ENCODE measurements at places on chromosomes 5 and 9.

DNA sequence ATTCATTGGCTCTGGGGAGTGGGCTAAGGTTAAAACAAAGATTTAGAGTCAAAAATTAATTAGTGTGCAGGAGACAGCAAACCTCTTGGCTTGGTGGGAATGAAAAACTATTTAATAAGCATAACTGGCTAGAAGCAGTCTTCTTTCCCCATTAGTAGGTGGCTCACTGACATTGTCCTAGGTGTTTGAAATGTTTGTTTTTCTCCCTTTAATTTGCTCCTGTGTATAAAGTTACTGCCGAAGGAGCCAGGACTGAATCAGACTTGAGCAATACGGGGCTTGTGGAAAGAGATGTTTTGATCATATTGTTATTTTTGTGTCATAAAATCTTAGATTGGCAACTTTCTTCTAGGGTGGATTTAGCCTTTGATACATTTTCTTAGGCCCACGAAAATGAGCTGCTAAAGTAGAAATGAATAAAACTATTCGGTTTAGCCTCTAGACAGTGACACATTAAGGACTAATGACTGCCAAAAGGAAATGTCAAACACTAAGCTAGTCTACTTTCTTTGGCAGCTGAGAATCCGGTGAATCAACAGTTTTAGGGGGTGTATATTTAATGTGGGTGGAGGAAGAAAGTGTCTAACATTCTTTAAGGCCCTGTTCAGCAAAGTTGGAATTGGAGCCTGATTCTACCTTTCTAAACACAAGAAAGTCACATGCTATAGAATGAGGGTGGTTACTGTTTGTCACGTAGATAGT, 30.2 kb downstream of the LRRTM2 start:
- no peak for DNase-seq

DNA sequence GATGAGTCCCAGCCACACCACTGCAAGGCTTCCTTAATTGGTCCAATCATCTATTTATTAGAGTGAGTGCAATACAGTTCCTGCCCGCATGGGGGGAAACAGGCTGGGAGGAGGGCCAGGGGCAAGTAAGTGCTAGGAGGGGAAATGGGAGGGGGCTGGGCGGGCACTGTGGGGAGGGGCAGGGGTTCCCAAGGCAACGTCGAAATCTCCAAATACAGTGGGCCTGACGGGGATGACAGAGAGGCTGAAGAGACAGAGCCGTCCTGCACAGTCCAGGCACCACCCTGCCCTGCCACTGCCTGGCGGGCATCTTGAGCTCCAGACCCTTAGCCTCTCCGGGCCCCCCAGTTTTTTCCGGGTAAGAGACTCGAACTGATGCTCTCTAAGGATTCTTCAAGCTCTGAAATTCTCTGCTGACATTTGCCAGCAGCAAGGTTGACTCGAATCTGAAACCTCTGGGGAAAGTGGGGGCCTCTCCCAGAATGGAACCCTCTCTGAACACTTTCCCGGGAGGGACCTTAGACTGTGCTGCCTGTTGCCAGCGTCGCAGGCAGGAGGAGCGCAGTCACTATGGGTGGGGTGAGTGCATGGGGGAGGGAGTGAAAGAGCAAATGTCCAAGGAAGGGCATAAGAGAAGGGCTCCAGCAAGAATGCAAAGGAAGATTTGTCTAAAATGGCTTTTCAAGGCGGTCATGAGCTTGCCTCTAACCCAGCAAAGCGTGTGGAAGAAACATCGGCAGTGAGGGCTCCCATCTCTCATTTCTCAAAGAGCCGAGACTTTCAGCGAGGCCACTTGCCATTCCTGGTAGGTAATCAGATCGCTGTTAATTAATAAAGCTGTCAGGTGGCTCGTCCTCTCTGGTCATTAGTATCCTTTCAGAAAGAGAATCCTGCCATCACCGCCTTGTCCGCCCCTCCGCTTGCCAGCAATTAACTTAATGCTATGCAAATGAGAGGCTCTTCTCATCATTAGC, 99.0 kb downstream of the GTF3C4 start:
- peak; percentile 79 for DNase-seq

- no peak for DNase-seq
Observed at GRCh38 chr5:139473565-139473964, 2.8 kb downstream of the SMIM33 start.

DNA sequence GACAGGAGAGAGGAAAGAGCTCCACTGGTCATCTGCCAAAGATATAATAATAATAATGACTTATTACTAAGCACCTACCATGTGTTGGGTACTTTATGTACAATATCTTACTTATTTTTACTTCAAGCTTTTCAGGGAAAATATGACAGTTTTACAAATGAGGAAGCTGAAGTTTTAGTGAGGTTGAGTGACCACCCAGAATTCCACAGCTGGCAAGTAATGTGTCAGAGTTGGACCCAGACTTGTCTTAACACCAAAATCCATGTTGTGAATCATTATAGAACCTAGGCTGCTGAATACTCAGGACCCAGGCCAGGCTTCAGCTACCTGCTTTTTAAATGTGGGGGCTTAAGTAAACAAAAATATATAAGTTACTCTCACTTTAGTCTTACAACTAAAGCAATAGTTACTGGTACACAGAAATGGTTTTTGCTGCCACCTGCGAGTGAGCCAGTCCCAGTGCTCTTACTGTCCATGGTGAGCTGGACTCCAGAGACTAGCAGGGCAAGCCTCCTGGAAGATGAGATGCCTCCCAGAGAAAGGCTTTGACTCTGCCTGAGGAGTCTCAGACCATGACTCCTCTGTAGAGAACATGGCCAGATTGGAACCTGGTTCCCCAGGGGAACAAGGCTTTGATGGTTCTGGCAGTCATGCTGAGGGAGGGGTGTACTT, 29.9 kb downstream of the RUSC2 start:
- DNase-seq: no peak

- DNase-seq: no peak
Observed at GRCh38 chr9:72382405-72382804, 17.4 kb upstream of the ZFAND5 start.

GRCh38 chr9:35962126-35962906, 4.4 kb upstream of the OR2S2 start:
- no peak for DNase-seq

DNA sequence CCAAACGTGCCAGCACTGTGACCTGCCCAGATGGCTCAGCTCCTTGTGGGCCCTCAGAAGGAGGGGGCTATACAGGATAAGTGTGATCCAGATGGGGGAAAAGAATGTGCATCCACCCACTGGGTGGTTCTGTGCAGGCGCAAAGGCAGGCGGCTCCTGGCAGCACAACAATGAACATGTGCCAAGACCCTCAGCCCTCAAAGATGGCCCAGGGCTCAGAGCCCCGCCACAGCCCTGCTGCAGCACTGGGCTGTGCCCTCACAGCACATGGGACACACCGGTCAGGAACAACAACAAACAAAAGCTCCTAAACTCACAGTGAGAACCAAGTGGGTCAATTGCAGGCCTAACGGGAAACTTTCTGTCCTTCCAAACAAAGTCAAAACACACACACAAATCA, 4.7 kb downstream of the SEMA4D start:
- DNase-seq: peak; percentile 54

DNA sequence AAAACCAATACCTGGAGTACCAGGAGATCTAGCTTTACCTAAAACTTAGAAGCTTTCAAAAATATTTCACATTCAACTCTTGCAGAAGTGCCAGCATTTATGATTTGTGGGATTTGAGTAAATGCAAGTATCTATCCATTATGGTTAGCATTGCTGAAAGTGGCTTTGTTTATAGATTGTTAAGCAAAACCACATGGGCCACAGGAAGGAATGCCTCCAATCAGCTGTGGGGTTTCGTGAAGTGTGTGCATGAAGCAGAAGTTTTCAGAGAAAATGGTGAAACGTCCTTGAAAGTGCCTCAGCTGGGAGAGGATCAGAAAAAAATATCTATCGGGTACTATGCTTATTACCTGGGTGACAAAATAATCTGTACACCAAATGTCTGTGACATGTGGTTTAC, 4.2 kb downstream of the LECT2 start:
- DNase-seq: no peak

DNA sequence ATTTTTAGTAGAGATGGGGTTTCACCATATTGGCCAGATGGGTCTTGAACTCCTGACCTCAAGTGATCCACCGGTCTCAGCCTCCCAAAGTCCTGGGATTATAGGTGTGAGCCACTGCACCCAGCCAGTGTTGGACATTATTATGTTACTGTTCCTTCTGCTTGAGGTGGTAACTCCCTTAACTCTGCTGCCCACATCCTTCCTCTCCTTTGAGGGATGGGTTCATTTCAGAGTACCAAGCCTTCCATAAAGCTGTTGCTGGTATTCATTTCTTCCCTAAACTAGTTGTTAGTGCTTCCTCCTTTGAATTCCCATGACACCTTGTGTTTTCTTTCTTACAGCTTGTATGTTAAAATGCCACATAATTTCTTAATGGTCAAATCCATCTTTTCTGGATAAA, 54.0 kb downstream of the CTNNA1 start:
- DNase-seq: no peak

DNA sequence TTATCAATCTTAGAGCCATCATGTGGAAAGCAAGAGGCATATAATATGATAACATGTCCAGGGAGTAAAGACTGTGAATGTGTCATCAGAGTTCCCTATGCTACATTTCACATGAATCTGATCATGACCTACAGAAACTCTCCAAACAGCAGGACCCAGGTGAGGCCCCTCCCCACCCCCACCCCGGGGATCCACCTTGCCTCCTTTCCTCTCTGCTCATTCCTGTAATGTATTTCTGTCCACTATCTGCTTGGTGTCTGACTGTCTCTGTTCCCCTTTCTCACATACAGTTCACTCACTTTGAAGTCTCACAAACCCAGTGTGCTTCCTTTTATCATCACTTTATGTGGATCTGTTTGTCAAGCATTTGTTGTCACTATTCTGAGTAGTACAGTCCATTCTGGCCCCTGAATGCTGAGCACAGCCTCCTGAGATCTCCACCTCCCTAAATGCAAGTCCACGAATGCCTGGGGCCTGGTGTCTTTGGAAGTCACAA, 76.4 kb upstream of the SMARCA2 start:
- DNase-seq: no peak

GRCh38 chr5:74429495-74429894, 211.0 kb downstream of the ENC1 start:
- DNase-seq: no peak

GRCh38 chr9:1231998-1232919, 182.1 kb downstream of the DMRT2 start:
- no peak for DNase-seq

- DNase-seq: no peak
Observed at GRCh38 chr9:68705531-68706362, 707 bp downstream of the PIP5K1B start.

DNA sequence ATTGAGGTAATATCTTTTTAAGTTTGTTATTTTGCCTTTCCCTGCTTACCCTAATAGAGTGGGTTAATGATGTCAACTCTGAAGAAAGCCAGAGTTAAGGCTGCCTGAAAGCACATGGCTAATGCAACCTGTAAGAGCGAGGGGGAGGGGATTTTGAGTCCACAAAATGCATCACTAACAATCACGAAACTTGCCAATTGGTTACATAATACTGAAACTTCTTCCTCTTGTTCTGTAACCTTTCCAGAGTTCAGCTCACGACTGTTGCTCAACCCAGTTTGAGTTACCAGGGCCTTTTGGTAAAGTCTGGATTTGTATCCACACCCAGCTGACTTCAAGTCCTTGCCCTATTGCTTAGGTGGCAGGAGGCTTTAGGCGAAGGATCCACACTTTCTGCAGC, 308.8 kb downstream of the EFNA5 start:
- DNase-seq: no peak
